Hematopoietic multipotent progenitor cell treated with erythropoietin and hydrocortisone succinate and interleukin-3 and kit ligand, for 17 days (in vitro differentiated cells): ENCODE measurements at places on chromosomes 5 and 9.
A peak's percentile ranks its signal among the peaks of the same experiment; 100 is the strongest.

DNA sequence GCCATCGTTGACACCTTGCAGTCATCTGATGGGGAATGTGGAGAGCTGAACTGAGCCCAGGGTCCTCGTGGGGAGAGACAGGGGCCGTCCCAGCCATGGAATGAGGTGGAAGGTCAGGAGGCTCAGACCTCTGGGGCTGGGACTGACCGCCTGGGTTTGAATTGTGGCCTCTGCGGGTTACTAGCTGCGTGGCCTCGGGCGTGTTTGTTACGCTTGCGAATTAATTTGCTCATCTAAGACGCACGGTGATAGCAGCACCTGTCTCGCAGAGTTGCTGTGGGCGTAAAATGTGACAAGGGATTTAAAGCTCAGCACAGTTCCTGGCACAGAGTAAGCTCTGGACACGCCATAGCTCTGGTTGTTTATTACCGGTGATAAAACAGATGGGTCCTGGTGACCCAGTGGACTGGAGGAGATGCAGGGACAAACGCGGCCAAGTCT lies 19.4 kb upstream of the DAB2IP start:
- no peak for DNase-seq

- no peak for DNase-seq
Observed at GRCh38 chr9:73121375-73121935, 30.2 kb upstream of the ANXA1 start.

- DNase-seq, result no peak
Observed at GRCh38 chr5:167831754-167832504, 459.5 kb upstream of the WWC1 start.

- DNase-seq, result peak; percentile 93
Observed at GRCh38 chr9:33623658-33624586, 99.9 kb downstream of the ANKRD18B start.

GRCh38 chr5:6435356-6435755 lies 13.3 kb upstream of the UBE2QL1 start:
- DNase-seq, result no peak

DNA sequence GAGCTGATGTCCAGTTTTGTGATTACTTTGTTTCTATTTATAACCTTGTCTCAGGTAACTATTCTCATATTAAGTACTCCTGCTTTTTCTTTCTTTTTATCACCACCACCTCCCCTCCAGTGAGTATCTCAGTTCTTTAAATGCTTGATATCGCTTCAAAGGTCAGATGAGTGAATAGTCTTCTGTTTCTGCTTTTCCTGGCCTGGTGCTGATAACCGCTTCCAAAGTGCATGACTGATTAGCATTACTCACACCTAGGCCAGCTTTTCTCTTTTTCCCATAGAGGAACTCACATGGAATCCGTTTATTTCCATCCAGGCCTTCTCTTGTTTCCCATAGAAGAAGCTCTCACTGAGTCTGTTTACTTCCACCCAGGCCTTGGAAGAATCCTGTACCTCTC lies 3.2 kb downstream of the SLC36A1 start:
- peak; percentile 48 for DNase-seq

GRCh38 chr5:39661026-39661779 lies 236.4 kb upstream of the DAB2 start:
- no peak for DNase-seq

DNA sequence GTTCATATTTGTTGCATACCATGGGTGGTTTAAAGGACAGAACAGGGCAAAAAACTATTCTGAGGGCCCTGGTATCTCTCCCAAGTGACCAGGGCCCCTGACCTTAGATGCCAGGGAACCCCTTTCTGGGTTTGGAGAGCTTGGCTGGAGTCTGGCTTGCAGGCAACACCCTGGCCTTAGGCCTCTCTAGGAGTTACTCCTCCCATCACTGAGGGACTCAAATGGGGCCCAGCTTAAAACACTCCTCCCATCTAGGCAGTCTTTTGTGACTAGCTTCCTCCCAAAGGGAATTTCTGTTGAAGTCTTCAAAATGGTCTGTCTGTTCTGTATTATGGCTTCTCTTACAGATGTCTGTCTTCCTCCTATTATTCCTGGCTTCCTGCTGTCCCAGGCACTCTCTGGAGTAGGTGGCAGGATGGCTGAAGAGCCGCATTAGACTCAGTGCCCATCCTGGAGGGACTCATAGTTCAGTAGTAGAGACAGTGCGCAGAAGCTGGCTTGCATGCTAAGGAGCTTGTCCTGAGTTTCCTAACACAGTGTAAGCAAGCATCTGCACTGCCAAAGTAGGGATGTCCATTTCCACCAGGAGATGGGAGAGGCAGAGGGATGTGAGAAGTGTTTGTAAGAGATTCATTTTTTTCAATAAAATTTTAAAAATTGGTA lies 10.0 kb downstream of the COL15A1 start:
- DNase-seq, result no peak

DNA sequence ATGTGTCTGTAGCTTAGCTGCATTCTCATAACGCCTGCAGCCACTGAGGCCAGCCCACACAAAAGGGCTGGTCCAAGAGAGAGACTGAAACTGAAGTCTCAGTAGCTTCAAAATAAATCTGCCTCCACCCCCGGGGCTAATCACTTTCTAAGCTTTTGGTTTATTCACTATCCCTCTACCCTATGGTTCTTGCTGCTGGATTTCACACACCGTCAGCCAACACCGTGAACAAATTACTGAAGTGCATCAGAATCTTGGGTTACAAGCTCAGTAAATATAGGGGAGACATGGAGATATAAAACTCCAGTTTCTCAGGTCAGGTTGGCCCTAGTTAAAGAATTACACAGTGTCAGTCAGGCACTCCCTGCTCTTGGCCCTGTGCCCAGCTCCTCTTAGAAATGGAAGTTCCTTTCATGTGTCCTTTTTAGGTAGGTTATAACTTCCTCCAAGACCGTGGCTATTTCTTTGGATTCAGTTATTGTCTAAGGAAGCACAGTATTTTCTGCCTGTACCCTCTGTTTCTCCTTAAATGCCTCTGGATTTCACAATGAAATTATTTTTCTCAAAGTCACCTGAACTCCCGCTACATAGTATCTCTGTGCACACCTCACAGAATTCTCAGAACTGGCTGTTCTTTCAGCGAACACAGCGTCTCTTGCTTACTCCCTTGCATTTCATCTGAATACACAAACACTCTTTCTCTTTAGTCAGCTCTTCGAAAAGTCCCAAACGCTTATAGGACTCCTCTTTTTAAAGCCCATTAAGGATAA lies 112.5 kb downstream of the FAM174A start:
- no peak for DNase-seq

DNA sequence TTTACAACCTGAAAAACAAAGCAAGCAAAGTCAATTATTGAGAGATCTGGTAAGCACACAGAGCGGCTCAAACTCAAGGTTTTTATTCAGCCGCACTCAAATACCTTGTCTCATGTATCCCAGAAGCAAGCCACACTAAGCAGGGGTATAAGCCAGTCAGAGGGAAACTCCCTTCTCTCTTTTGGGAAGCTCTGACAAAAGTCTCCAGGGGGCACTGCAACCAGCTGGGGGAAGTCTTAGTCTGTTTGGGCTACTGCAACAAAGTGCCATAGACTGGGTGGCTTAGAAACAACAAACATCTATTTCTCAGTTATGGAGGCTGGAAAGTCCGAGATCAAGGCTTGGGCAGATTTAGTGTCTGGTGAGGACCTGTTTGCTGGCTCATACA lies 246.0 kb downstream of the ENC1 start:
- no peak for DNase-seq

- DNase-seq, result peak; percentile 76
Observed at GRCh38 chr5:131795879-131796792, 681 bp downstream of the FNIP1 start.

DNA sequence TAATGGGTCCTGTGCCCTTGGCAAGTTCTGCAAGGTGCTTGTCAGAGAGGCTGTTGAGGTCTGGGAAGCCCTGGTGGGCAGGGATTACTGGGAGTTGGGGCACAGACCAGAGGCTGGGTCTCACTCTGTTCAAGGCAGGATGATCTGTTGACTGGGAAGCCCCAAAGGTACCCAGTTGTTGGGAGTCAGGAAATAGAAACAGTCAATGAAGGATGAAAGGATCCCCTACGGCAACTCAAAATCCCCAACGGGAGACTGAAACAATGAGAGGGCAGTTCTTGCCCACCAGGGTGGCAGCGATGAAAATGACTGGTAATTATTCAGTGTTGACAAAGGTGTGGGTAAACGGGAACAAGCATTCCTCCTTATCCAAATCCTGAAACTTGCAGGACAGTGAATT lies 31.2 kb downstream of the BNIP1 start:
- DNase-seq, result no peak
